Stimulated activated CD8-positive, alpha-beta memory T cell treated with anti-CD3 and anti-CD28 coated beads, Interleukin-4, amount 100 ng/mL, for 1 hour (primary cell): ENCODE measurements at places on chromosomes 16 and 17.

- no peak for DNase-seq
Observed at GRCh38 chr16:28219282-28219681, 7.5 kb upstream of the XPO6 start.

DNA sequence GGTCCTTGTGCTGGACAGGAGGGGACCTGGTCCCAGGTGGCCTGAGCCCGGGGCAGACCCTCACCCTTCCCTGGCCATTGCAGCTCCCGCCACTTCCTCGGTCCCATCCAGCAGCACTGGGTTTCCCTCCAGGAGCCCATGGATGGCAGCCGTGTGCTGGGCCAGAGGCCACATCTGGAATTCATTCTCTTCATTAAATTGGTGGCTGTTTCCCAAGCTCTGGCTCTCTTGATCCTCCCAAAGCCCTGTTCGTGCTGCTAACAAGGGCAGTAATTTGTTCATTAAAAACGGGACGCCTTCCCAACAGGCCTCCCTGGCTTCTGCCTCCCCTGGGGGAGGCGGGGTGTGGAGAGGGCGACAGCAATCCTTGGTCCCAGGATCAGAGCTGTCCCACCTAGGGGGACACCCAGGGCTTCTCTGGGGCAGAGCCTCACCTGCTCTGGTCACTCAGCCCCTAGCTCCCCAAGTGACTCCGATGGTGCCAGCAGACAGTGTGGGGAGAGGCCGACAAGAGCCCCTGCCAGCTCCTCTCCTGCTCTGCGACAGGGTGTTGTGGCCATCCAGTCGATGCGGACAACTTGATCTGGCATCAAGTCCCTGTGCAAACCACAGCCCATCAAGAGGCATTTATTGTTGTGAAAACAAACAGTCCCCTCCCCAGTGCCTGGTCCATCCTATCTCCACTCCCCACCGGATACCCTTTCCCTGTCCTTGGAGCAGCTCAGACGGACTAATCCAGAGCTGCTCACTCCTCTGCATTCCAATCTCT, 44.0 kb downstream of the SDK2 start:
- DNase-seq, result no peak

- peak; percentile 33 for DNase-seq
Observed at GRCh38 chr16:58487566-58488351, 12.2 kb upstream of the NDRG4 start.

- DNase-seq, result no peak
Observed at GRCh38 chr17:52476638-52477313, 318.3 kb upstream of the CA10 start.

- no peak for DNase-seq
Observed at GRCh38 chr16:81885976-81886586, 107.0 kb downstream of the PLCG2 start.

DNA sequence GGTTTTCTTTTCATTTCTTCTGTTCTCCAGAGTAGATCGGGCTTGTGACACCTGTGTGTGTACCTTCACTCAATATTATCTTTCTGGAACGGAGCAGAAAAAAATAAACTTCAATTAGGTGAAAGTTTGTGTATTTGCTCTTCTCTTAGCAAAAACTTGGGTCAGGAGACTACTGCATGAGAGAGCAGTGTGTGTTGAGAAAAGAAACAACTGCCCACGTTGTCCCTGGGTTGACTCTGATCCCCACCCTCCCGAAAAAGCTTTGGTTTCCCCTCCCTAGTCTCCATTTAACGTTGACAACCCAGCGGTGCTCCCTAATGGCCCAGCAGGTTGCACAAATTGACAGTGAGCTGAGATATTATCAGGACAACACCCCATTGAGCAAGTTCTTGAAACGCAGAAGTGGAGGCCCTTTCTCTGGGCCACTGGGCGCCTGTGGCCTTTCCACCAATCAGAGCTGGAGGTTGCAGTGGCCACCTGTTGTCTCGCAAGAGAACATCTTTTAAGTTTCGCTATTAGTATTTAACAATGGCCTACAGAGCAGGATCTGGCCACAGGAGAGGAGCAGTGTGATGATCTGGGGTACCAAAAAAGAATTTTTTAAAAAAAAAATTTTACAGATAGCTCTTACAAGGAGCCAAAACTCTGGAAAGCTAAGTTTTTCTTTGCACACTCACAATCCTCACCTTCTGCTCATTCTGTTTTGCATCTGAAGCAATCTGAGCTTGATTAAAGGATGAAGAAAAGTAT, 1.5 kb upstream of the TOX3 start:
- no peak for DNase-seq

DNA sequence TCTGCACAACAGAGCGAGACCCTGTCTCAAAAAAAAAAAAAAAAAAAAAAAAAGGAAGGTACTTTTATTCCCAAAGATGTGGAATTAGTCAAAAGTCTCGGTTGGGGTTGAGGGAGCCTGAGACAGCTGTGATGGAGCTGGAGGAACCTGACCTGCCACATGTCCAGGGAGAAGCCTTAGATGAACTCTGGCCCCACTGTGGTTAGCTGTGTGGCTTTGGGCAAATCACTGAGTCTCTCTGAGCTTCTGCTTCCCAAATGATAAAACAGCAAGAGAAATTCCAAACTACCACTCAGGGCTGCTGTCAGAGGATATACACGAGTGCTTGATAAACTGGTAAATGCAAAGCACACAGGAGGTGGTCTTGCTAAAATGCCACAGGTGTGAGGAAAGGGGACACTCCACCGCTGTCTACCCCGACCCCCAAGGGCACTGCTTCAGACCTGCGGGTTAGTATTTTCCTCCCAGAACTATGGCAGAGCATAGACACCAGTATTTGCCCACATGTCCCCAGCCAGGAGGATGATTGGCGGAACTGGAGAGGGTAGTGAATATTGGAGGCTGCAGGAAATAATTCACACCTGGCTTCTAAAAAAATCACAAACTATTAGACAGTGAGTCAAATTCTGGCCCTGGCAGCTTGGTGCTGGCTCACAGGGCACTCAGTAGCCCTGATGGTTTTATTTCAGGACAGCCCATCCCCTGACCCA, 14.7 kb downstream of the DRC3 start:
- DNase-seq, result no peak

GRCh38 chr17:28487881-28488532, 14.6 kb downstream of the SLC13A2 start:
- no peak for DNase-seq

DNA sequence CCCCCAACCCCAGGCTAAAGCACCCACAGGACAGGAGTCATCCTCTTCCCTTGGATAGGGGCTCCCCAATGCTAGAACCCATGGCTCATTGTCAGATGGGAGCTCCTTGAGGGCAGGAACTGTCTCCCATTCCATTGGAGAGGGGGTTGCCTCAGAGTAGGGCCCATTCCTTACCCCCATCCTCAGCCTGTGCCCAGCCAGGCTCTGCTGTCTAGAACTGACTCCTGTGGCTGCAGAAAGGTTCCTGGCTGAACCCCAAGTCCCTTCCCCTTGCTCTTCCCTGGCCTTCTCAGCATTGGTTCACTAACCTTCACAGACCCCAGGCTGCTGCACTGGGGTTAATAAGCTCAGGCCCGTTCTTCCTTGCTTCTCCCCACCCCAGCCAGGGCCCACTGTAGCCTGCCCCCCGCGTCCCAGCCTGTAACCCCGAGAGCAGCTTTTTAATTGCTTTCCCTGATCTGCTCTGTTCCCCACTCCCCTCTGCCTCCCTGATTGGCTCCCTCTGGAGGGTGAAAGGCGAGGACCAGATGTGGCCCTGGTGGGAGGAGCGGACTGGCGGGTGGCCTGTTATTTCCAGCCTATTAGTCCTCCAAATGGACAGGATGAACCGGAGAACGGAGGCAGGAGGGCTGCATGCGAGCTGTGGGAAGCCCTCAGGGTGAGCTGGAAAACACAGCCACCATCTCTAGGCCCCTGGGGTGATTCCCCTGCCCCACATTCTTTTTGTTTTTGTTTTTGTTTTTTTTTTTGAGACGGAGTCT, 6.0 kb upstream of the GFAP start:
- DNase-seq, result no peak

GRCh38 chr17:1362964-1363363, 37.1 kb downstream of the YWHAE start:
- no peak for DNase-seq

DNA sequence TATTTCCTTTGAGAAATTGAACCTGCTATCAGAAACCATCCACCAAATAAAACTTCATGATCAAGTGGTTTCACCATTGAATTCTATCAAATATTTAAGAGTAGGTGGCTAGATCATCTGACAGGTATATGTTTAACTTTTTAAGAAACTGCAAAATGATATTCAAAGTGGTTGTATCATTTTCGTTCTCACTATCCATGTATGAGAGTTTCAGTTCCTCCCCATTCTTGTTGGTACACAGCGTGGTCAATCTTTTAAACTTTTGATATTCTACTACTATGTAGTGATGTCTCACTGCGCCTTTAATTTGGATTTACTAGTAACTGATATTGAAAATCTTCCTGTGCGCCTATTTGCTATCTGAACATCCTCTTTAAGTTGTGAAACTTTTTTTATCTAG, 163.7 kb downstream of the CYB561 start:
- DNase-seq, result no peak

GRCh38 chr16:56874800-56875199, 9.8 kb downstream of the SLC12A3 start:
- no peak for DNase-seq

GRCh38 chr16:21186326-21186691, 25.1 kb downstream of the ZP2 start:
- DNase-seq, result no peak

GRCh38 chr17:57512258-57512657, 232.8 kb downstream of the CCDC182 start:
- no peak for DNase-seq

GRCh38 chr16:49588026-49588425, 214.4 kb downstream of the C16orf78 start:
- no peak for DNase-seq

DNA sequence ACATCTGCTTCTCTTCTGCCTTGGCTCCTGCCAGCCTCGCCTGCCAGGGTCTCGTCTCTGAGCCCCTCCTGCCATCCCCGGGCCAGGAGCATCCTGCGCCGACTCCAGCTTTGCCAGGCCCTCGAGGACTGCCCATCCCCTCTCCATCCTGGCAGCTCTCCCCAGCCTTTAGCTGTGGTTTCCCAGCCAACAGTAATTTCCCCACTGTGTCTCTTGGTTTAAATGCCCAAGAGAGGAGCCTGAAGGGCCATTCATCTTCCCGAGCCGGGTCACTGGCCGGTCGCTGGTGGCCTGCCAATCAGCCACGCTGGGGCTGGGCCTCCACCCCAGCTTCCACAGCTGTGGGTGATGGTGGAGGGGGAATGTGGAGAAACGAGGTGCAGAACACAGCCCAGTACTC, 47.8 kb downstream of the MRC2 start:
- no peak for DNase-seq

DNA sequence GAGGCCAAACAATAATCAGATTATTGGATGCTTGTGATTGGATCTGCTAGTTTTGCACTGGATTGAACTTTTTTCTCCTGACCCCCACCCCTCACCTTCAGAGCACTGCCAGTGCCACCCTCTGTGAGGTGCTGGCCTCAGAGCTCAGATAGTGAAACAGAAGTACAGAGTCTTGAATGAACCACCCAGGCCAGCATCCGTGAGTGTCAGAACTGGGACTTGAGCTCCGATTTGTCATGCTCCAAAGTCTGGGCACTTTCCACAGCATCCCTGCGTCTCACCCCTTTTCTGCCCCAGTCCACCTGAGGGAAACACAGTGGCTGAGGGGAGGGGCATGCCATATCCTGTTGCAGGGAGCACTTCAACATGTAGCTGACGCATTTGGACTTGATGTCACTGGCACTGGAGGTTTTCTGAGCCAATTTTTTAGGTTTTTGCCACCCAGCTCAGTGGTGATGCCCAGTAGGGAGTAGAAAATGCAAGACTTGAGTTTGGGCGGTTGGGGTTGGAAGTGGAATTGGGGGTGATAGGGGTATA, 47.3 kb downstream of the SMPD3 start:
- no peak for DNase-seq

DNA sequence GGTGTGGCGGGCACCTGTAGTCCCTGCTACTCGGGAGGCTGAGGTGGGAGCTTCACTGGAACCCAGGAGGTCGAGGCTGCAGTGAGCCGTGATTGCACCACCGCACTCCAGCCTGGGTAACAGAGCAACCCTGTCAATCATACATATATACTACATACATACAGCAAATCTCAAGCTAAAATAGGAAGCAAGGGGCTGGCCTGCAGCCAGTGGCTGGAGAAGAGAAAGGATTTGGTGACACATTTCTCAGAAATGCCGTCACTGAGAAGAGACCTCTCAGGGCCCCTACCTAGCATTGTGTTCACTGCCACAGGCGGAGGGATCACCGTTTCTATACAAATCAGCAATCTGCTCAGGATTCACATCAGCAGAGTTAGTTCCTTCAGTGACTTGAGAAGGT, 16.9 kb downstream of the NARF start:
- DNase-seq, result no peak

- DNase-seq, result peak; percentile 57
Observed at GRCh38 chr16:82169861-82170845, at the start of gene MPHOSPH6. Gene MPHOSPH6 (minus strand): TSS chr16:82170224. CDS start chr16:82170175, 49 bp downstream.

GRCh38 chr16:50868577-50868976, 126.7 kb downstream of the CYLD start:
- no peak for DNase-seq
